Immature natural killer cell (primary cell): ENCODE measurements at places on chromosomes 3 and 15.

DNA sequence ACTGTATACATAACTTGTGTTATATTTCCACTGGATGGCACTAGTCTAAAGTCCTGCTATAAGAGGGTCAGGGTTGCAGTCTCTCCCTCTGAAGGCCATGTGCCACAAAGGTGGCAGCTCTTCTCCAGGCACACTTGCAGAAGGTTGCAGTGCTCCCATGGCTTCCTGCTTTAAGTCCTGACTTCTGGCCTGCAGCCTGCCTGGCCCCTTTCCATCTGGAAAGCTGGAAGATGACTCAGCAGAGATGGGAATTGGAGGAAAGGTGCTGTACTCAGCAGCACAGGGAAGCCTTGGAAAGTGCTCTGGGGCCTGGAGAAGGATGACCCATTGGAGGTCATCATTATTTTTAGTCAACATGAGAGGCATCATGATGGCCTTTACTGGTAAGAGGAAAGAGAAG, 40.9 kb upstream of the MRPL3 start:
- DNase-seq: no peak

GRCh38 chr3:4505688-4506558, 12.8 kb downstream of the ITPR1 start:
- no peak for DNase-seq

DNA sequence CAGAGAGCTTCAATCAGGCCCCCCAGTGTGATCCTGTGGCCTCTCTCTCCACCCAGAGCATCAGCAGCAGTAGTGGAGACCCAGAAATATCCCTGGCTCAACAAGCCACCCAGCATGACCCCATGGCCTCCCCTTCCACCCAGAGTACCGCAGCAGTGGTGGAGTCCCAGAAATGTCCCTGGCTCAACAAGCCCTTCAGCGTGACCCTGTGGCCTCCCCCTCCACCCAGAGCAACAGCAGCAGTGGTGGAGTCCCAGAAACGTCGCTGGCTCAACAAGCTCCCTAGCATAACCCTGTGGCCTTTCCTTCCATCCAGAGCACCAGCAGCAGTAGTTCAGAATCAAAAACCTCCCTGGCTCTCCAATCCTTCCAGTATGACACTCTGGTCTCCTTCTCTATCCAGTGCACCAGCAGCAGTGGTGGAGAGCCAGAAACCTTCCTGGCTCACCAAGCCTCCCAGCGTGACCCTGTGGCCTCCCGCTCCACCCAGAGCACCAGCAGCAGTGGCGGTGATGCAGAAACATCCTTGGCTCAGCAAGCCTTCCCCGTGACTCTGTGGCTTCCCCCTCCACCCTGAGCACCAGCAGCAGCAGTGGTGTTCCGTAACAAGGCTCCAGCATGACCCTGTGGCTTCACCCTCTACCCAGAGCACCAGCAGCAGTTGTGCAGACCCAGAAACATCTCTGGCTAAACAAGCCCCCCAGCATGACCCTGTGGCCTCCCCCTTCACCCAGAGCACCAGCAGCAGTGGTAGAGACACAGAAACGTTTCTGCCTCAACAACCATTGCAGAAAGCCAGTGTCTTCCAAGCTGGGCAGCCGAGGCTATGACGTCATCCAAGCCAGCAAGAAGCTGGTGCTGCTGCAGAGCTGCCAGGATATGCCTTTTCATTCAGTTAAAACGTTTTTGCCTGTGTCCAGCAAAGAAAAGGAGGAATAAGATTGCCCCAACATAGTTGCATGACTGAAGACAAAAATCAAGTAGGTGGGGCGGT, 61.3 kb upstream of the TAMM41 start:
- DNase-seq: no peak

DNA sequence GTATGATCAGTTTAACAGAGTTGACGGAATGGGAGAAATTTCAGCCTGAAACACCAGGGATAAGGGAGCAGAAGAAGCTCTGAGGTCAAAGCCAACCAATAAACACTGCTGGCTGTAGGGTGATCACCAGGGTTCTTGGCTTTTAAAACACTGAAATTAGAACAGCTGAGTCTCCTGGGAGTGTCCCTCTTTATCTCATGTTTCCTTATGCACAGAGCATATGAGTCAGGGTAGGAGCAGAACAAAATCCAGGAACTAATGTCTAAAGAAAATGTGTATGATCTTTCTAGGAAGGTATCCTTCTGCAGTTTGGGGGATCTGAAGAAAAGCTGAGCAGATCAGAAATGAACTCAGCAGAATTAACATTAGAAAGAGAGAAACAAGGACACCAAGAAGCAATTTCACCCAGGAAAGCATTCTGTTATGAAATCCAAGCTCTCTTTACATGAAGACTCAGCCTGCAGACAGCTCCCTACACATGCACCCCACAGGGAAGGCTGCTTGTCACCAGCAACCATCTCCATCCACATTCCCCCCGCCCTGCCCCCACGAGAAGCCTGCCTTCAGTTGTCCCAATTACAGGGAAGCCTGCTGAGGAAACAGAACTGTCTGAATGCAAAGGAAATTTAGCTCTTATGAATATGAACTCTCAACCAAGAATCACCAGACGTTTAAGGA, 469.7 kb downstream of the PDCD6IP start:
- DNase-seq: no peak

DNA sequence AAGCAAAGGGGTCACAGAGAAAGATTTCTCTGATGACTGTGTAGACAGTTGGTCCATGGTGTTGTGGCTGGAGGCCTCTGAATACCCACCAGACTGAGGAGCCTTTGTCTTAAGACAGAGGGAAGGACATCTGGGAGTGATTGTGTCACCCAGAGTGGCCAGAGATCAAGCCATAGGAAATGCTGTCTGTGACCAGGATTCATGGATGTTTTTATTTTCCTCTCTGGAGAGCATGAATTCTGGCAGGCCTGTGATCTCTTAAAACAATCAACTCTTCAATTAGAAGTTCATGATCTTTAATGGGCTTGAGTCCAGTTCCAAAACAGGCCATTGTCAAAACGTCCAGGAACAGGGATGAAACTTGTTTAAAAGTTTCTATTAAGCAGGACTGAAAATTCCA, 198.9 kb upstream of the CTDSPL start:
- DNase-seq: no peak

DNA sequence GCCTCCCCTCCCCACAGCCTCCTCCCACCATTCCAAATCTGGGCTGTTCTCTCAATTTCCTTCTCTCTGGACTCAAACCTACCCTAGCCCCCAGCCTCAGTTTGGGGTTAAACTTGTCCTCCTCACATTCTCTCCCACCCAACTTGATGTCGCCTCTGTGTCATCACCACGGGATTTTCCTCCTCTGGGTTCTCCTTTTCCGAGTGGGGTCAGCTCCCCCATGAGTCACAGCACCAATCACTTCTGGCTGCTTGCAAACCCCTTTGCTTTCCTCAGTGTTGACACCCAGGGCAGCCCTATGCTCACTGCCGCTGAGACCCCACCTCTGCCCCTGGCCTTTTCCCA, 451 bp downstream of the CCR5AS start:
- no peak for DNase-seq

- DNase-seq: no peak
Observed at GRCh38 chr15:66670762-66671580, 31.1 kb upstream of the SMAD6 start.

GRCh38 chr3:162670181-162670580, 1173.6 kb downstream of the OTOL1 start:
- DNase-seq: no peak

GRCh38 chr3:59467476-59467875, 417.7 kb upstream of the CFAP20DC start:
- no peak for DNase-seq

GRCh38 chr3:128081846-128082245, 29.6 kb downstream of the SEC61A1 start:
- DNase-seq: no peak

DNA sequence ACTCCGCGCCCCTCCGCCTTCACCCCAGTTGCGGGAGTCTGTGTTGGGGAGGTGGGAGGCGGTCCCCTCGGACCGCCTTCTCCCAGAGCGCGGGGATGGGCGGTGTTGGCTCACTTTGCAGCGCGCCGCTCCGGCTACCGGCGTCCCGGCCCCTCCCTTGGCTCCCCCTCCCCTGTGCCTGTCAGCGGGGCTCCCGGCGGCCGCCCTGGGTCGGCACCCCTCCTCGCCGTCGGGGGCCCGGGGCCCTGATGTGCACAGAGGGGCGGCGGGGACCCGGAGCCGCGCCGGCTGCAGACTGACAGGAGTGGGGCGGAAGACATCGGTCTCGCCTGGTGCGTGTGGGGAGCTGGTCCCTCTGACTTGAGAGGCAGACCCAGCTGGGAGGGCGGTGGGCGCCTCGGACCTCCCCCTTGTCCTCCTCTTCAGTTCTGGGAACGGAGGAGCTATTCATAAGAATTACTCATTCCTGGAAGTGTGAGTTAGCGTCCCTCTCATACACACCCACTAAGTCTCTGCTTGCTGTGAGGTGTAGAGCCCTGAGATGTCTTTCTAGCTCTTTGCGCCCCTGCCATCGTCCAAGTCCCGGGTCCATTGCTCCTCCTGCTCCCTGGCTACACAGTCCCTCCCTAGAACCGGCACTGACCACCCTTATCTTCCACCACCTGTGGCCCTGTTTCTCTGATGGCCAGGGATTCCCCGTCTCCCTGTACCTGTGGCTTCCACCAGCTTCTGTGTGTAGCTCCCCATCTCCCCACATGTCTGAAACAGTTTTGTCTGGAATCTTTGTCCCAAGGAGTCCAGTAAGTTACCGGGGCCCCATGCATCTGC, 42.3 kb upstream of the ROPN1 start:
- DNase-seq: no peak

DNA sequence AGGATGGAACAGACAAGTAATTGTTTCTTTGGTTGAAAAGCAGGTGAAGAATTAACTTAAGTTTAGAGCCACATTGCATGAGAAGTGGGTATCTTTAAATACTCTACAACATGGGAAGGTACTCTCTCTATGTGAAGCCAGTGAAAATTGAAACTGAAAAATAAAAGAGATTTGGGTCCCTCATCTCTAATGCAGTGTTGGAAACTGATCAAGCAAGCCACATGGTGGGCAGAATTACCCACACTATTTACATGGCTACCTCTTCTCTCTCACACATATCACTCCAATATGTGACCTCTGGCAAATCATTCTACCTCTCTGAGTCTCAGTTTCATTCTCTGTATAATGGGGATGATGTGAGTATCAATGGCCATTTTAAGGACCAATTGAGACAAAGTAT, 339.0 kb downstream of the IL5RA start:
- no peak for DNase-seq

DNA sequence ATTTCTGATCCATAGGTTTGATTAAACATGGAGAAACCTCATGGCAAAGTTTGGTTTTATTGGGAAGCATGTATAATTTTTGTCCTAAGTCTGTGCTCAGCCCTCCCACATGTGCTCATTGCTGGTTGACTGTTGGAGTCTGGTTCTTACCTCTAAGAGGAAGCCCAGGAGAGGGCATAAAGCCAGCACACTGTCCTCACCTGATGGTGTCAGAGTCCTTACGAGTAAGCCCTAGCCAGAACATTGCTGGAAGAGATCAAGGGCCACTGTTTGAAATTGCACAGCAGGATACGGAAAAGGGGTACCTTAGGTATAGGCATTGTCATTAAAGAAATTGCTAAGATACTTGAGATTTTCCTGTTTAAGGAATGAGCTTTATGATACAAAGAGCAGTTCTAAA, 21.3 kb downstream of the MLH1 start:
- DNase-seq: no peak

DNA sequence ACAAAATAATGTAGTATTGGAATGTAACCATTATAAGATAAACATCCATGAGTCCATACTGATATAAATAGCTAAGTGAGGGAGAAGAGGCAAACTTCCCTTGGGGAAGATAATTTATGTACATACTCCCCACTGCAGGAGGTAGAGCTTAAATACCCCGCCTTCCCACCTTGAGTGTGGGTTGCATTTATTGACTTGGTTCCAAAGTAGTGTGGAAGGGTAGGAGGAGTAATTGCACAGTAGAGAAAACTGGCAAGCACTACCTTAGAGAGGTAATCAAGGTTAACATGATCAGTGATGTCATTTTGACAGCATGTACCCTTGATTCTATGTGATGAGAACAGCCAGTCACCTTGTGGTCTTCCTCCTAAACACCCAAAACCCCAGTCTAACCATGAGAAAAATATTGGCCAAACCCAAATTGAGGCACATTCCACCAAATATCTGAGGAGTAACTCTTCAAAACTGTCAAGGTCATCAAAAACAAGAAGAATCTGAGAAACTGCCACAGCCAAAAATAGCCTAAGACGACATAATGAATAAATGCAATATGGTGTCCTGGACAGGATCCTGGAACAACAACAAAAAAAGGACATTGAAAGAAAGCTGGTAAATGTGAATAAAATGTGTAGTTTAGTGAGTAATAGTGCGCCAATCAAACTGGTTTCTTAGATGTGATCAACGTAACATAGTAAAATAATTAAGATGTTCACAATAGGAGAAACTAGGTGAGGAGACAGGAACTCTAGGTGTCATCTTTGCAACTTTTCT, 774 bp upstream of the CNOT10 start:
- DNase-seq: peak; percentile 3

GRCh38 chr3:64566859-64567258, 120.9 kb downstream of the ADAMTS9 start:
- DNase-seq: no peak

DNA sequence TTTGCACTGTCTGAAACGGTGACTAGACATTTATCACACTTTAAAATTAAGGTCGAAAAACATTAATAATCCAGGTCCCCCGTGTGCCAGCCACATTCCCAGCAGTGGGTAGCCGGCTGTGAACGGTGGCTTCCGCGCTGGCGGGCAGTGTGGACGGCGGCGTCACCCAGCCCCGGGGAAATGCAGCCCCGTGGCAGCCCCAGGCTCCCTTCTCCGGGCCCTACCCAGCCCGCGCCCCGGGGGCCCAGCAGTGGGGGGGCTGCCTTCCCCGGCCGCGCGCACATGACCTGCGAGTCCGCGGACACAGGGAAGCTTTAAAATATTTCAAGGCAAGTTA, 25.3 kb downstream of the GABRA5 start:
- DNase-seq: no peak

GRCh38 chr15:69225355-69226022, 65.1 kb downstream of the GLCE start:
- DNase-seq: no peak

DNA sequence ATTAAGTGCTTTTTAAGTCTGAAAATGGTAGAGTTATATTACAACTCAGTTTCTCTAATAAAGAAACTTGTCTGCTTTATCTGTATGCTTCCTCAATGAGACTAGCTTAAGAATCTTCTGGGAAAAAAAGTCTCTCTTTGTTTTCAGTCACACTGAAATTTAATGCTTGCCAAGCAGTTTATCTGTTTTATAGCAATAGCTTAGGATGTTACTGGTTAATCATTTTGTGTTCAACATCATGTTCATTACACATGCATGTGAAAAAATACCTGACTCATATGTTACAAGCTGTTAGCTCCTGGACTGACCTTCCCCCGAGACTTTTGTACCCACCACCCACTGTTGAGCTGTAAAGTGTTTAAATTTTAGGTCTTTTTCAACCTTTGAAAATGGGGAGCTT, 706.2 kb upstream of the CBLB start:
- no peak for DNase-seq
